ENCODE measurements at places on chromosomes 4 and X.
A peak's percentile ranks its signal among the peaks of the same experiment; 100 is the strongest.

DNA sequence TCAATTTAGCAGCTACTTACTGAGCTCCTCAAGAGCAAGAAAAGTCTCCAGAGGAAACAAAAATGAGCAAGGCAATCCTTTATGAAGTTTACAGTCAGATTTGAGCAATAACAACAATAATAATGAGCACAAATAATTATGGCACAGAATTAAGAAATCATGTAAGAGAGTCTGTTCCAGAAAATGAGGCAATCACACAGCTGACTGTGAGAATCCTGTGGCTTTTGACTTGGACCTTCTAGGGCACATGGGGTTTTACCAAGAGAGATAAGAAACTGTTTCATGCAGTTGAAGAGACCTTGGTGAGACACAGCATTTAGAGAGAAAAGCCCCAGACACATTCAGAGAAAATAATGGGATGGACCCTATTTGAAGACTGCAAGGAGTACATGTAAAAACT, 362.6 kb upstream of the MAGEB2 start:
- no peak for DNase-seq

- DNase-seq = peak; percentile 23
These were observed at the start of gene TCEAL4 for GRCh38 chrX:103585411-103586313. TSS of gene TCEAL4 (plus strand) at chrX:103585515. CDS start at chrX:103586676, 1,161 bp downstream.

DNA sequence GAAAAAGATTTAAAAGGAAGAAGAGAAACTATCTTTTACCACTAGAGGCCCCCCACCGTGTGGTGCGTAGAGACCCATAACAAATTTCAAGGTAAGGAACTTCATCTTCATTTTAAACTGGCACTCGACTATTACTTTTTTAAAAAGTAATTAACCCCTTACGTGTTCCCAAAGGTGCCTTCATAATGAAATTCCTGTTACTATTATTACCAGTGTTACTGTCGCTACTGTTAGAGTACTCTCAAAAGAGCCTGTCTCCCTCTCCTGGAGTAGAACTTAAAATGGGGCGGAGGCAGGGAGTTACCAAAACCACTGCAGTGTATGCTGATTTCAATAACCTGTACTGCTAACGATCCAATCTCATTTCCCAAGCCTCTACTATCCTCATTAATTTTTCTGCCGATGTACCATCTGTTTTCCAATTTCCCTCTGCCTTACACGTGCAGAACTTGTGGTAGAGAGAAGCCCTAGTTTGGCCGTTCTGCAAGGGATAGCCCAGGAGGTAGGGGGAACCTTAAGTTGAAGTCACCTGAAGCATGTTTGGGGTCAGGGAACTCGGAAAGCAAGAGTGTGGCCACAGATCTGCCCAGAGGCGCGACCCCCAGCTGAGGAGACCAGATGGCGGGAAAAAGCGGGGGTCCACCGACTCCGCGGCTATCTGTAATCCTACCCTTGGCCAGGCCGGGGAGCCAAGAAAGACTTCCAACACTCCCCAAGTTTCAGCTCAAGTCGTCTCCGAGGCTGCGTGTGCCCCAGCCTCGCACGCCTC, 720 bp upstream of the STK26 start:
- DNase-seq = no peak

GRCh38 chr4:4491396-4491893, 50.4 kb downstream of the STX18 start:
- DNase-seq = no peak

GRCh38 chr4:47032405-47033106, 1.2 kb downstream of the GABRB1 start:
- no peak for DNase-seq

GRCh38 chr4:27304751-27305150, 444.1 kb downstream of the STIM2 start:
- no peak for DNase-seq

DNA sequence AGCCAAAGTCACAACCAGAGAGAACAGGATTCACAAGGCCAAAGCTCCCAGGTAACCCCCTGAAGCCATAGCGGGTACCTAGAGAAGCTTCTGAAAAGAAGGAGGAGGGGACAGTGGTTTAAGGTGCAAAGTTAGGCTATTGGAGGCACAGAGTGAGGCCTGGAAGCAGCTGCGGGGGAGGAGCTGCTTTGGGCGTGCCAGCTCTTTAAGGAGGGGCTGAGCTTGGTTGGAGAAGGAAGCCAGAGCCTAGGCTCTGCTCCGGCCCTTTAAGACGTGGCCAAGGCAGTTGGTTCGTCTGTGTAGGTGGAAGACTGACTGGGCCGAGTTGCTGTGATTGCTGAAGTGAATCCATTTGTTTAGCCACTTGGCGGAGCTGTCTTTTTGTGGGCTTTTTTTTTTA, 1.5 kb downstream of the KLF8 start:
- no peak for DNase-seq

DNA sequence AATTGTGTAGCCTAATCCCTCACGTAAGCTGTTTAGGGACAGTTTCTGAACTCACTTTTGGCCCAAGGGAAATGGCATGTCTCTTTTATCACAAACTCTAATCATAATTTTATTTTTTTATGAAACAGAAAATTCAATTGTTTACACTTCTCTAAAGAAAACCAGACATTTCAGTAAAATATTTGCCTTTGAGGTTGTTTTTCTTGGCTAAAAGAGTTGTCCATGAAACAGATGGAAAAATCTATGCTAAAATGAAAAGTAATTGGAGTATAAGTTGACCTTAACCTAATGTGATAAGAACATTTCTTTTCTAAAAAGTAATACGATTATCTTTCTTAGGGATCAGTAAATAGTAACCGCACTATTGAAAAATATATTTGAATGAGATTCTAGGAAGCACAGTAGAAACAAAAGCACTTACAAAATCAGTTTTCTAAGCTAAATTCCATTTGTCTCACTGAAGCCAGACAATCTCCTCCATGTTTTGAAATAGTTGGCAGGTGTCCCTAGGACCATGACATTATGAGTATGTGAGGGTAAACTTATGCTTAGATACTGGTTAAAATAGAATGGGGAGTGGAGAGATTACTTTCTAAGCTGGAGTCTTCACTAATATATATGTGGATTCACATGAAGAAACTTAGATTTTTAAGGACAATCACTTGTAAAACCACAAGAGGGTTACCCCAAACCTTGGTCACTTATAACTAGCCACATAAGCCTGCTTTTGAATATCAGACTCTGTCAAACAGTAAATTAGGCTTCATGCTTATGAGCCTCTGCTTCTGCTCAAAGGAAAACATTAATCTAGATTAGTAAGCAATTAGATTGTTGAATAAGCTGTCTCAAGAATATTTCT, 20.1 kb upstream of the TET2 start:
- no peak for DNase-seq

DNA sequence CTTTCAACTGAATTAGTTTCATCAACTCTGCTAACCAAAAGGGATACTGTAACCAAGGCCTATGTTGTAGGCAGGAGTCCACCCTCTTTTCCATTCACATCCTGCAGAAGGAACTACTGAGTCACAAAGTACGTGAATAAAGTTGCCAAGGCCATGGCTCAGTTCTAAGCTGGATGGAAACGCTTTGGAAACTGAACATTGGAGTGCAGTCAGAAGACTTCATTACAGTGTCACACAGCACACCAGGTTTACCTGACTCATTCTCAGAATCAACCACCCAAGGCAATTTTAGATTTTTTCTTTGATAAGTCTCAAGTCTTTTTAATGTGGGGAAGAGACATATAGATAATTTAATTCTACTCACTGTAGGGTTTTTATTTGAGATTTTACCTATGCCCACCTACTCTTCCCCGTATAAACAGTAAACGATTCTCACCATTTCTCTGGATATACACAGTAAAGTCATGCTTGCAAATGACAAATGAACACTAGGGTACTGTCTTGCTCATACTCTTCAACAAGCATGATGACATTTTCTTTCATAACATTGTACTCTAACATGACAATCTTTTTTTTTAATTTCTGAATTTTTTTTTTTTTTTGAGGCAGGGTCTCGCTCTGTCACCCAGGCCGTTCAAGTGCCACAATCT, 58.9 kb upstream of the RBM47 start:
- DNase-seq = no peak

- DNase-seq = no peak
These were observed 60.9 kb upstream of the PAGE1 start for GRCh38 chrX:49756692-49757091.

DNA sequence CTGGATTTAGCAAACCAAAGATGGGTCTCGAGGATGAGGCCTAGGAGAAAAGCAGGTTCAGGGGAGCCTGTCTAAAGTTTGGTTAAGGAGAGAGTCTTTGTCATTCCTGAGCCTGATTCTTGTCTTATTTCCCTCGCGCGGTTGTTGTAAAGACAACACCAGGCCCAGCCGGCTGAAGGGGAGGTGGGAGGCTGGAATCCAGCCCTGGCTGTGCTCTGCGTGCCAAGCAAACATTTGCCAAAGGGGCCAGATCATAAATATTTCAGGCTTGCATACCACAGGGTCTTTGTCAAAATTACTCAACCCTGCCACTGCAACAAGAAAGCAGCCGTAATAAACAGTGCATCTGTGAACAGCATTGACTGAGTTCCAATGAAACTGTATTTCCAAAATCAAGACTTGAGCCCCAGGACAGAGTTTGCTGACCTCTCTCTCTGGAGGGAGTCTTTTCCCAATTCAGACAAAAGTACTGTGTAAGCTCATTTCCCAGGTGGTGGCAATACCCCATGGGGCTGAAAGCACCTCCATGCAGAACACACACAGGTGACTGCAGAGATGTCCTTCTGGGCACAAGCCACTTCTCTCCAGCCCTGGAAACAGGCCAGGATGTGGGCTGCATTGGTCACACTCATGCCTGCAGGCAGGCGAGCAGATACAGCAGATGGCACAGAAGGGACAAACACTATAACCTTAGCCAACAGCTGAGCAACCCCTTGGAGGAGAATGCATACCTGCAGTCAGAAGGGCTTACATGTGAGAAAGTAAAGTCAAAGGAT, 320.3 kb downstream of the STK32B start:
- DNase-seq = no peak

DNA sequence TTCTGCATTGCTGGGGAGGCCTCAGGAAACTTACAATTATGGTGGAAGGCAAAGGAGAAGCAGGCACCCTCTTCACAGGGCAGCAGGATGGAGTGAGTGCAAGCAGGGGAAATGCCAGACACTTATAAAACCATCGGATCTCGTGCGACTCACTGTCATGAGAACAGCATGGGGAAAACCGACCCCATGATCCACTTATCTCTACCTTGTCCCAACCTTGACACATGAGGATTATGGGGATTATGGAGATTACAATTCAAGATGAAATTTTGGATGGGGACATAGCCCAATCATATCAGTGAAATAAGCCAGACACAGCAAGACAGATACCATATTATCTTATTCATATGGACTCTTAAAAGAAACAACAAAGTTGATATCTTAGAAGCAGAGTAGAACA, 134.9 kb downstream of the C4orf33 start:
- no peak for DNase-seq

DNA sequence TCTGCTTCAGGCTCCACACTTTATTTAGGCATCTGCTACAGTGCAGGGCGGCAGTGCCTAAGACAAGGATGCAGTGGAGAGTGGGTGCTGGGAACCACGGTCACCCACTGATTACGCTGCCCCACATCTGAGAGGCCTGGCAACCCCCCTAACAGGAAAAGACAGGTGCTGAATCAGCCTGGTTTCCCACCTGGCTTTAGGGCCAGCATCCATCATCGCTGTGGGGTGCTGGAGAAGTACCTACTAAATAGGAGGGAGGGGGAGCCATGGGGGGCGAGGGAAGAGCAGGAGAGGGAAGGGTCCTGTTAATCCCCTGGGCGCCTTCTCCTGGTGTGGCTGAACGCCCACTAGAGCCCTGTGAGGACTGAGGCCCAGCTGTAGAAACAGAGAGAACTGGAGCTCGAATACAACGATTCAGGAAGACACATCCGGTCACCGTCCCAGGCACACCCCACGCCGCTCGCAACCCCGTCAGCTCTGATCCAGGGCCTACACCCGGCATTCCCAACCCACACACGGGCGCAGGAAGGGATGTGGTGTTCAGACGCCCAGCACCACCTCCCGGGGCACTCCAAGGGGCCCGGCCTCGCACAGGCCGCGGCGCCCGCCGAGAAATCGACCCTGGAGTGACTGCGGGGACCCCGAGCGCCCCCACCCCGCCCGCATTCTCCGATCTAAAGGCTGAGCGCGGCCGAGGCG, 554 bp downstream of the DCTD start:
- DNase-seq = no peak

GRCh38 chrX:31093639-31093975, 21.8 kb upstream of the FTHL17 start:
- no peak for DNase-seq

GRCh38 chr4:32462944-32463343, 1742.8 kb downstream of the PCDH7 start:
- no peak for DNase-seq

DNA sequence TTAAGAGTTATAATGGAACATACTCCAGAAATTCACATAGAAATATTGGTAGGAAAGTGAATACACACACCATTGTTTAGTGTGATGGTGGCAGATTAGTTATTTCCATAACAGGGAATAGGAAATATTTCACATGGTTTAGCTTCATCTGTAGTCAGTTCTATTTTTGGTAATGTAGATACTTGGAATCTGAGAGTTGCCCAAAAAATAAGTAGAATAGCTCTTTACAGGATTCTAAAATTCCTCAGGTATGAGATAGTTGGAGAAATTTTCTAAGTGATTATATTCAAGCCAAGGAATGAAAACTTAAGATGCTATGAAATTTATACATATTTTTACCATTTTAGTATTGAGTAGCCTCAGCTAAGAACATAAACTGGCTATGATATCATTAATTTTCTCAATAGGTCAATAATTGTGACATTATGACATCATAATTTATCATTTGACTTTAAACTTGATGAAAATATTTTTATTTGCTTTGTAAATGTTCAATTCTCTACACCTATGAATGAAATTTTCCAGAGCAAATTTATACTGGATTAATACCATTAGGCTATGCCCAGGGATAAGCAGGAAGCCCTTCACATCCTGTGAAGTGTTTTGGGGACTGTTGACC, 35.8 kb downstream of the CPEB2 start:
- DNase-seq = no peak

GRCh38 chr4:24650849-24651640, 66.7 kb upstream of the DHX15 start:
- DNase-seq = no peak

DNA sequence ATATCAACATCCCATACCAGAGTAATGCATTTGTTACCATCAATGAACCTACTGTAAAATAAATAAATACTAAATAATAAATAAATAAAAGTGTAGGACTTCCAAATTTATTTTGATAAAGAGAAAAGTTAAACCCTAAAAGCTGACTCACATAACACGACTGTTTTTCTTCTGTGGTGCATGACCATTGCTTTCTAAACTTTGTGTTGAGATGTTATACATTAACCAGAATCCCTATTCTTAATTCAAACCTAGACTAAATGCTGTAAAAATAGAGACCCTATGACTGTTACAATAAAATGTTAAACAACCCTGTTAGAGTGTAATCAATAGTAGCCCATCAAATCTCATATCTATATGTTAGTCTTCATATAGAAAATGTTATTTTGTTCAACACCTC, 20.9 kb upstream of the PRMT9 start:
- no peak for DNase-seq
